ENCODE measurements at places on chromosomes 5 and 9.
A peak's percentile ranks its signal among the peaks of the same experiment; 100 is the strongest.

DNA sequence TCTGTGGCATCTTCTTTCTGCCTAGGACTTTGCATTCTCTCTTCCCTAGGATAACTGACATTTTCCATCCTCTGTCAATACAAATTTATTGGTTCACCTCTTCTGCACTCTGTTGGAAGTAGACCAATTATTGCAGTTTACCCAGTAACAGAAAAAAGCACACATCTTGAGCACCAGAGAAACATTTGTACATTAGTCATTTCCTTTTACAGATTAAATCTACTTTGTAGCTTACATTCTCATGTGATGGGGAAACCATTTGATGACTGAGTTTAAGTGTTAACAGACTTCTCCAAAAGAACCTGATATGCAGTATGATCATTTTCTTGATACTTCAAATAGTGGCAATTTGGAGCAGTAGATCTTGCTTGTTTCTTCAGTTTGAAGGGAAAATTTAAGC is 1098.8 kb downstream of the DTWD2 start:
- no peak overlapping the region for H3K27ac ChIP-seq
- no peaks in the 10 kb centered on the region for H3K36me3 ChIP-seq
- no peak overlapping the region for H3K4me3 ChIP-seq
- no peak for DNase-seq
- H3K27me3 ChIP-seq = no peaks in the 10 kb centered on the region
- H3K4me1 ChIP-seq = no peaks in the 10 kb centered on the region

GRCh38 chr5:180596115-180596667 is 4.9 kb upstream of the SCGB3A1 start:
- H3K36me3 ChIP-seq = no peaks in the 10 kb centered on the region
- no peak for DNase-seq
- no peak overlapping the region for H3K4me3 ChIP-seq
- peaks cover 2% of the 10 kb centered on the region for H3K27me3 ChIP-seq

DNA sequence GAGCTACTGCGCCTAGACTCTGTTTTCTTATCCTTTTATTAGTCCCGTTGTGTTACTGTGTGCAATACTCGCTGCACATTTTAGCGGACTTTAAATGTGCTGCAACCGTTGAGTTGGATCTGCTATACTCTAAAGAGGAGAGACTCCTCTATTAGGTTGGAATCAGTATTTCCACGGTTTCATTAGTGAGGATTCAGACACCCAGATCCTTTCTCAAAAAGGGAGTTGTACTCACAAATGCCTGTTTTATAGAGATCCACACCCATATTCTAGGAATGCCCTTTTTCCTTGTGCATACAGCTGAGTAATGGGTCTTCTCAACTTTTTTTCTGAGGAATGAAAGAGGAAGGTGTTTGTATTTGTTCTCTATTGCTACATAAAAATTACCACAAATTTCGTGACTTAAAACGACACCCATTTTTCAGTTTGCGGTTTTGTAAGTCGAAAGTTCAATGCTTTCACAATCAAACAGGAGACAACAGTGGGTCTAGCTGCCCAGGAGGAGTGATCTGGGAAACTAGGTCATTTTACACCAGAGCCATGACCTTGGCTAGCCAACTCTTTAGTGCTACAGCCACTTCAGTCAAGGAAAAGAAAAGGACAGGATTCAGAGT is 52.8 kb upstream of the SLC44A1 start:
- no peak overlapping the region for H3K4me3 ChIP-seq
- H3K27ac ChIP-seq = no peak overlapping the region
- H3K27me3 ChIP-seq = no peaks in the 10 kb centered on the region
- peaks cover 5% of the 10 kb centered on the region for H3K4me1 ChIP-seq

GRCh38 chr9:14924230-14925219 is 14.3 kb upstream of the FREM1 start:
- no peaks in the 10 kb centered on the region for H3K36me3 ChIP-seq
- H3K4me3 ChIP-seq = no peak overlapping the region
- DNase-seq = no peak
- no peak overlapping the region for H3K27ac ChIP-seq

GRCh38 chr9:128374221-128374675 is 3.1 kb downstream of the URM1 start:
- H3K27ac ChIP-seq = no peak overlapping the region
- no peak for DNase-seq
- peaks cover 17% of the 10 kb centered on the region for H3K4me1 ChIP-seq
- peaks cover 3% of the 10 kb centered on the region for H3K36me3 ChIP-seq

GRCh38 chr9:95413793-95414192 is 96.3 kb upstream of the FANCC start:
- H3K27ac ChIP-seq = no peak overlapping the region
- H3K4me3 ChIP-seq = no peak overlapping the region
- no peaks in the 10 kb centered on the region for H3K36me3 ChIP-seq
- DNase-seq = no peak
- H3K4me1 ChIP-seq = no peaks in the 10 kb centered on the region

GRCh38 chr9:124626276-124626675 is 119.1 kb upstream of the NR5A1 start:
- no peaks in the 10 kb centered on the region for H3K36me3 ChIP-seq
- no peaks in the 10 kb centered on the region for H3K4me1 ChIP-seq
- no peaks in the 10 kb centered on the region for H3K27me3 ChIP-seq
- H3K4me3 ChIP-seq = no peak overlapping the region
- DNase-seq = no peak

DNA sequence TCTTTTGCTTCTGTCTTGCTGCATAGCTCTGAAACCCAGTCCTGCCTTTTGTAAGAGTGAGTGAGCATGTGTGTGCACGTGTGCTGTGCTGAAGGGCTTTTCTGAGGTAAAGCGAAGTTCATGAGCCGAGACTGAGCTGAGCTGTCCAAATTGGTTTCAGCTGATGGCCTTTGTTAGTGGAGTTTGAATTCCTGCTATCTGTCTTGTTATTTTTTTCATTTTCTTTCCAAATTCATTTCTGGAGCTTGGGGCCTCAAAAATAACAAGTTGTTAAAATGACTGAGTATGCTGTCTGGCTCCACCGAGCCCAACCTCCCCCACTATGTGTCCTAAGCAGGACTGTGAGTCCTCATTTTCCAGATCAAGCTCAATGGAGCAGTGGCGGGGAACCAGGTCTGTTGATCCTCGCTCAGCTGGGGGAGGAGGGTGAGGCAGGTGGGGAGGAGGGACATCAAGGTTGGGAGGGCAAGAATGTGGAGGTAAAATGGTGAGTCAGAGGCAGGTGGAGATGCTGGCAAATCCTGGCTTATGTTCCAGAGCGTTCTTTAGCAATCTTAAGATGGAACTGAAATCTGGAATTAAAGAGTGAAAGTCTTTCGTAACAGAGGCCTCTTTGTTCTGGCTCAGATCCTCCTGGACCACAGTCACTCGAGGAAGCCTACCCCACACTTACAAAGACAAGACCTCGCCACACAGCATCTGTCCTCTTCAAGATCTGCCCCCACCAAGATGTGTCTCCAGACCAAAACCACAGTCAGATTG is 63.9 kb downstream of the SREK1 start:
- peak; percentile 85 for DNase-seq
- peak overlapping the region; percentile 57 for H3K27ac ChIP-seq
- no peaks in the 10 kb centered on the region for H3K36me3 ChIP-seq
- no peaks in the 10 kb centered on the region for H3K27me3 ChIP-seq

GRCh38 chr9:75109210-75109839 is 21.0 kb downstream of the OSTF1 start:
- no peaks in the 10 kb centered on the region for H3K4me1 ChIP-seq
- no peaks in the 10 kb centered on the region for H3K36me3 ChIP-seq
- no peak for DNase-seq

- no peaks in the 10 kb centered on the region for H3K27me3 ChIP-seq
- H3K4me3 ChIP-seq = no peak overlapping the region
- no peaks in the 10 kb centered on the region for H3K4me1 ChIP-seq
- DNase-seq = no peak
- no peak overlapping the region for H3K27ac ChIP-seq
Observed at GRCh38 chr5:82991059-82991458, 86.1 kb downstream of the TMEM167A start.

GRCh38 chr5:132455614-132456115 is 34.9 kb downstream of the IRF1 start:
- no peaks in the 10 kb centered on the region for H3K36me3 ChIP-seq
- H3K4me1 ChIP-seq = no peaks in the 10 kb centered on the region
- H3K27ac ChIP-seq = peak overlapping the region; percentile 71
- DNase-seq = no peak
- H3K27me3 ChIP-seq = no peaks in the 10 kb centered on the region

DNA sequence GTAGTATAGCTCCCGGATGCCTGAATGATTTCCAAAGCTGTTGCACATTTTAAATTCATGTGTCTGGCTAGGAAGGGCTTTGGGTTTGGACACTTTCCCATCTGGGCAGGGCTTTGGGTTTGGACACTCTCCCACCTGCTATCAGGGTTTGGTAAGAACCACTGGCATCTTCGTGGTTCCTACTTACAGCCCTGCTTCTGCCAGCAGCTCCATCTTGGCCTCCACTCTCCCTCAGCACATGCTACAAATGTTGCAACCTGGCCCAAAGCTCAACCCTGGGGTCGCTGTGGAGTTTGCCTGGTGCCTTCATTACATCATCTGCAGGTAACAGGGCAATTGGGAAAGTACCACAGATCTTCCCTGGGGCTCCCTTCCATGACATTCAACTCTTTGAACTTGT is 3.5 kb downstream of the TMCO6 start:
- H3K4me3 ChIP-seq = no peak overlapping the region
- peaks cover 49% of the 10 kb centered on the region for H3K36me3 ChIP-seq
- H3K27ac ChIP-seq = no peak overlapping the region
- no peaks in the 10 kb centered on the region for H3K27me3 ChIP-seq
- no peak for DNase-seq
- peaks cover 26% of the 10 kb centered on the region for H3K4me1 ChIP-seq

GRCh38 chr5:126355940-126356339 is 67.3 kb upstream of the GRAMD2B start:
- H3K4me3 ChIP-seq = no peak overlapping the region
- H3K27ac ChIP-seq = no peak overlapping the region
- no peaks in the 10 kb centered on the region for H3K36me3 ChIP-seq
- no peaks in the 10 kb centered on the region for H3K4me1 ChIP-seq
- DNase-seq = no peak

DNA sequence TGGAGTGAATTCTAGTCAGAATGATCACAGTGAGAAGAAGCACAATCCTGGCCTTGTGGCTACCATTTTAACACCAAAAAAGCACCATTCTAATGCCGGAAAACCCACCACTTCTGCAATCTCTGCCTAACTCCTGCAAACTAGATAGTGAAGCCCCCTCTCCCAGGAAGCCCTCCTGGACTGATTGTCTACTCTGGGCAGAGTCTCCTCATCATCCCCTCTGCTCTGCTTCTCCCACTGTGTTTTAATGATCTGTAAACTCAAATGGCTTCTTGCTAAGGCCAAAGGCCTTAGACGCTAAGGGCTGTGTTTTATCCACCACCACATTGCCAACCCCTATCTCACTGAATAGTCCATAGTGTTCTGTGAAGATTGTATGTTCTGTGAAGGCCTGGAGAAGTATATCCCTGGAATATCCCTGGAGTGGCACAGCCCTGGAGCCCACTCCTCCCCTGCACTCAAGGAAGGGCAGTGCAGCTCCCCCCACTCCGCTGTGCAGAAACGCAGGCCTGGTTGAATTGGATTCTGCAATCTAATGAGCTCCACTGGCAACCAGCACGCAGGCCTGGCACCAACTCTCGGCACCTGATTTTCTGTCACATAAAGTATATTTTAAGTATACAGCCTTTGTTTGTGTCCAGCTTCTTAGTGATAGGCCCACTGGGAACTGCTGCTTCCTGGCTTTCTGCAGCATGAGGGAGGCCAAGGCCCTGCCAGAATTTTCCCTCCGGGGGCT is 126.3 kb downstream of the ATPSCKMT start:
- no peaks in the 10 kb centered on the region for H3K36me3 ChIP-seq
- peak overlapping the region; percentile 53 for H3K27ac ChIP-seq
- no peak for DNase-seq
- H3K27me3 ChIP-seq = no peaks in the 10 kb centered on the region
- H3K4me3 ChIP-seq = no peak overlapping the region
- H3K4me1 ChIP-seq = no peaks in the 10 kb centered on the region

DNA sequence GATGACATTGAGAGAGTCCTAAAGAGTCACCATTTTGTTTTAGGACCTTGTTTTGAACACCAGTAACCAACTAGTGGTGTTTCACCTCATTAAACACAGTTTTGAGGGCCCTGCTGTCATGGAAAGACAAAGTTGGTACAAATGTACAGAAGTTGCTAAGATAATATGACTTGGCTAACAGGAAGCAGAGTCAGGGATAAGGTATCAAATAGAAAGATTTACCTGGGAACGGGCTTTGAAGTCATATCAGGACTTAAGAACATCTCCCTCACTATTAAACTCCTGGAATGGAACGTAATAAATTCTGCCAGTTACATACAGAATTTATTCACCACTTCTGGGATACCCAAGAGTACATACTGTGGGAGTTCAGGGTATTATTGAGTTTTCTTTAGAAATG is 115.6 kb downstream of the SNCAIP start:
- no peak overlapping the region for H3K4me3 ChIP-seq
- H3K4me1 ChIP-seq = no peaks in the 10 kb centered on the region
- H3K36me3 ChIP-seq = no peaks in the 10 kb centered on the region
- no peak overlapping the region for H3K27ac ChIP-seq

- H3K36me3 ChIP-seq = no peaks in the 10 kb centered on the region
- no peak for DNase-seq
- H3K27ac ChIP-seq = peak overlapping the region; percentile 22
- no peak overlapping the region for H3K4me3 ChIP-seq
- H3K27me3 ChIP-seq = no peaks in the 10 kb centered on the region
Observed at GRCh38 chr5:149737355-149737754, 7.2 kb downstream of the PPARGC1B start.

GRCh38 chr5:88388476-88389337 is 120.1 kb upstream of the TMEM161B start:
- H3K4me3 ChIP-seq = no peak overlapping the region
- H3K27me3 ChIP-seq = no peaks in the 10 kb centered on the region
- no peaks in the 10 kb centered on the region for H3K36me3 ChIP-seq
- H3K27ac ChIP-seq = no peak overlapping the region
- no peaks in the 10 kb centered on the region for H3K4me1 ChIP-seq
- no peak for DNase-seq
